ENCODE measurements at places on chromosomes 5 and 9.
A peak's percentile ranks its signal among the peaks of the same experiment; 100 is the strongest.

DNA sequence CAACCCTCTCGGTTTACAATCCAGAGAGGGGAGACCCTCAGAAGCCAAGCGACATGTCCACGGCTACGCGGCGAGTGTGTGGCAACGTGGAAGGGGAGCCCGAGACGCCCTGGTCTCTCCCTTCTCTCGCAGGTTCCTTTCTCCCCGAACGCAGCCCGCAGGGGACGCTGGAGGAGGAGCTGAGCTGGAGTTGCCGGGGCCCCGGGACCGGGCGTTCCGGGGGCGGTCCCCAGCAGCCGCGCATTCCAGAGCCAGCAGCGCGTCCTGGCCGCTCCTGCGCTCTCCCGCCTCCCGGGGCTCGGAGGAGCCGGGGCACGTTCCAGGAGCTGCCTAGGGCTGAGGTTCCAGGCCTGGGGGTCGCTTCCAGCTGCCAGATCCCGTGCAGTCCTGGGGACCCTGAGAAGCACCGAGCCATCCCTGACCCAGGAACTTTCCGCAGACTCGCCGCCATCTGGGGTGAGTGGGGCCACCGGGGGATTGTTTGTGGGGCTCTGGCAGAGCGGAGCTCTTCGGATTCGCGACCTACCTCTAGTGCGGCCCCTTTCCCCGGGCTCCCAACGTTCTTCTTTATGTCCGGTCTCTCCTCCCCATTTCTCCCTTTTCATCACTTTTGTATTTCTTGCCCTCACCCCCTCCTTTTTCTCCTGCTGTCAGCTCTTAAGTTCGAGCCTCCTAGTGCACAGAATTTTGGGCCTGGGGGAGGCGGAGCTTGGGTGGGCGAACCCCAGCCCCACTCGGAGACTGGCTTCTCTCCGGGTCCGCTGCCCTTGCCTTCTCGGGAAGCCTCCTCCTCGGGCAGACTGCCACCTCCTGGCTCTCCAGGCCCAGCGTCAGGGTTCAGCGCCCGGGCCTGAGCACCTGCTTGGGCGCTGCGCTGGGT is at the start of gene SMIM3:
Gene SMIM3, plus strand, starts transcription at position 241 of the 880 bp plus-strand sequence. CDS start 16,684 bp downstream, outside the sequence.
- peak; percentile 50 for DNase-seq

DNA sequence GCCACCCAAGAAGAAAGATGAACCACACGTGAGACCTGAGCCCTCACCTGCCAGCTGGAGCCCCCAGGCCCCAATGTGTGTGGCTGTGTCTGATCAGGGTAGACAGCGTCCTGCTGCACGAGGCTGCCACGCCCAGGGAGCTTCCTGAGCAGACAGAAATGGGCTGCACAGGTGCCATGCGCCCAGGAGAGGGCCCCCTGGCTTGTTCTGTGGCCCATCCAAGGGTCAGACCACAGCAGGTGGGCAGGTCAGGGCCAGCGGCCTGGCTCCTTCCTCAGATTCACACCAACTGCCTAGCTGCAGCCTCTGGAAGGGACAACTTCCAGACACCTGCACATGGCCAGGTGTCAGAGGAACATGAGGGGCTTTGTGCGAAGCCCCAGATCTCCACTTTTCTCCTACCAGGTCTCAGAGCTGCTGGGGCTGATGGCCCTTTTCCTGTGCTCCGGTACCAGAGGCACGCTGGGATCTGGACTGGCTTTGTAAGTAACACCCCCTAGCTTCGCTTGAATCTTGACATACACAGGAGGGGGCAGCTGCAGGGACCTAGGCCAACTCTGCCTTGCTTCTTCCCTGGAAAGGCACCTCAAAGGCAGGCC is 10.8 kb downstream of the SARDH start:
- no peak for DNase-seq

GRCh38 chr5:15234911-15235310 is 265.1 kb upstream of the FBXL7 start:
- no peak for DNase-seq

DNA sequence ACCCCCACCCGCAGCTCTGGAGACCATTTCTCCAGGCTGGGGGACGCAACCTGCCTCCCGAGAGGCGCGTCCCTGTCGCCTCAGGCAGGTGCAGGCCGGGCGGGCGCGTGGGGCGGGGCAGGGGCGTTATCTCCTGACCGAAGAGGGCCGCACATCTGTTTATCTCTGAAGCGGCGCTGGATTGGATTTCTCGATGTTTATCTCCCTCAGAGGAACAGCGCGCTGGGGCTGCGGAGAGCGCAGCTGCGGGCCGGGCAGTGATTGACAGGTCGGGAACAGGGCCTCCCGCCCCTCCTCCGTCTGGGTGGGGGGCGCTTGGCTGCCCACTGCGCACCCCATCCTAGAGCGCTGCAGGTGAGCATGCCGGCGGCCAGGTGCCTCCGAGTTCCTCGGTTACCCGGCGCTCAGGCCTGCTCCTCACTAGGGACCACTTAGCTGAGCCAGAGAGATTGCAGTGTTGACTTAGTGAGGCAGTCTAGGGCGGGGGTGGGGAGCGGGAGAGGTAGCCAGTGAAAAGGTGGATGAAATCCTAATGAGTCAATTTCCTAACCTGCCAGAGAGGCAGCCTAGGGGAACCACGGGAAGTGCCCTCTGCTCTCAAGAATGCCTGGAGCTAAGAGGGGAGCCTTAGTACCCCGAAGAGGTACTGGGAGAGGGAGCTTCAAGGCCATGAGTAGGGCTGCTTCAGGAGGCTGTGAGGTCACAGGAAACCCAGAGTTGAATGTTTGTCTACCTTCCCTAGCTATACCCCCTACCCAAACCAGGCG is 39.6 kb upstream of the TIFAB start:
- DNase-seq: no peak

DNA sequence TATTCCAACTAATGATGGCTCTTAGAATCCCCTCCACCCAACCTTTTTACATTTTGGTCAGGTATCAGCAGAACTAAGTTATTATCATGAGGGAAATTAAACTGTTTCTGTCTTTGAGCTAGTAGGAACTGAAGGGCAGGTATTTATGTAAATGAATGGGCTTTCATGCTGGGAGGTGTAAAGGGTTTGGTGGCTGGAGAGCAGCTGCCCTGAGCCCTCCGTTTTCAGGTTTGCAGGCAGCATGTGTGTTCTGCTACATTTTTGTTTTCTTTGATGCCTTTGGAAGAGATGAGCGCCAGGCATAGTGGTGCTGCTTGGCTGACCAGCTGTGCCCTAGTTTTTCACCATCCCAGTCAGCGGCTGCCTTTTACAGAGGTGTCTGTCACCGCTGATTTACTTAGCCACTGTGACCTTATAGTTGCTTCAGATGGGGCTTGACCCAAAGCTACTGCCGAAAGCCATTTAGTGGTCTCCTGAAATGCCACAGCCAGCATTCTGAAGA is 231.9 kb downstream of the MAST4 start:
- DNase-seq: peak; percentile 1

DNA sequence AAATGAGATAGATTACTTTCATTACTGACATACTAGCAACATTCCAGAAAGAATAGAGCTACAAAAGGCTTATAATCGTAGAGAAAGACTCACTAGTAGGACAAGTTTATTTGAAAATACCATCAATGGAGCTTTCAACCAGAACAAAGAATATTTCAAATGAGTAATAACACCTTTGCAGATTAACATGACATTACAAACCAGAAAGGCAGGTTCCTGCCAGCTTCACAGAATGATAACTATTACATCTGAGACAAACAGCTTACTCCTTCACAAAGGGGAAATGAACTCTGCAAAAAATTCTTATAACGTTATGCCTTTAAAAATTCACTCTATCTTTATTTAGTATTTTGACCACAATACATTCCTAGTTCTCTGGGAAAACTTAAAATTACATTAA is 103.1 kb downstream of the EPB41L4A start:
- no peak for DNase-seq

DNA sequence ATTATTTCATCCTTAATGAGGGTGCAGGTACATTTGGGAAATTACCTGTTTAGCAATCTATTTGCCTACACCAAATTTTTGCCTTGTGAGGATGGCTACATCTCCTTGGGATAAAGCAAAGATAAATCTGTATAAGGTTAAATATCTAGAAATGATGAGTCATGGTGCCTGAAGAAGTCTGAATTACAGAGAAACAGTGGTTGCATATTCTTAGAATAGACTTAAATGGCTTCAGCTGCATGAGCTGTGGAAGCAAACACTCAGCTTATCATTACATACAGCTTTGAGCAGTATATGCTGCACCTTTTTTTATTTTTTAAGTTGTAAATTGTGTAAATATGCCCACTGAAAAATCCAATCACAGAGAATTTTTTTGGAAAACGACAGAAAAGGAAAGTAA is 153.5 kb downstream of the RAPGEF6 start:
- DNase-seq: no peak

DNA sequence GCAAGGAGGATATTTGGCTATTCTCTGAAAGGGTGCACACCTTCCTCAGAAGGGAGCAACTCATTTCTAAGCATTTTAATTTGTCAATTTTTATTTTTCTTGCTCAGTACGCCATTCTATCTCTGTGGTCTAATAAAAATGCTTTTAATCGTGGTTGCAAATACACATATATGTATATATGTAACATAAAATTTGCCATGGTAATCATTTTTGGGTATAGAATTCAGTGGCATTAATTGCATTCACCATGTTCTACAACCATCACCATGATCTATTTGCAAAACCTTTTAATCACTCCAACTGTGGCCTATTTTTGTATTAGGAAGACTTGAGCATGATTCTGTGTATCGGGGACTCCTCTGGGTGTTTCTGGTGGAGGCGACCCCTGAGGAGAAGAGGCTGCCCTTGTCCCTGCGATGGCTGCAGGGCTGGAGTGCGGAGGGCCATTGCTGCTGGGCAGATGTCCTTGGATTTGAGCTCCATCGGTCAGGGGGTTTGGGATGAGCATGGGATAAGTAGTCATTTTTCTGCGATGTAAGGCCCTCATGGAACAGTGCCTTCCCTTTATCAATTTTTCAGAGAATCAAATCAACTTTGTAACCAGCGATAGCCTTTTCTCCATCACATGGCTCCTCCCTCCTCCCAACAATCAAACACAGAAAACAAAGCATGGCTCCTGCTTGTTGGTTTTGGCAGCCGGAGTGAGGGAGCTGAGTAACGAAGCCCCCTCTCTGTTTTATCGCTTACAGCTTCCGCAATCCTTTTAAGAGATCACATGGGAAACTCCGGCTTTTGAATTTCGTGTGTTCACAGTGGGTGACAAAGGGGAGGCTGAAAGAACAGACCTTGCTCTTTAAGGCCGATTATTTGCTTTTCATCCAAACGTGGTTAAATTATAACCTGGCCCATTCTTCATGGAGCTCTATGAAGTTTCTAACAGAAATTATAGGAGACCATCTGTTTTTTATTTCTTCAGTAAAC is 187.3 kb downstream of the TENT4A start:
- no peak for DNase-seq

DNA sequence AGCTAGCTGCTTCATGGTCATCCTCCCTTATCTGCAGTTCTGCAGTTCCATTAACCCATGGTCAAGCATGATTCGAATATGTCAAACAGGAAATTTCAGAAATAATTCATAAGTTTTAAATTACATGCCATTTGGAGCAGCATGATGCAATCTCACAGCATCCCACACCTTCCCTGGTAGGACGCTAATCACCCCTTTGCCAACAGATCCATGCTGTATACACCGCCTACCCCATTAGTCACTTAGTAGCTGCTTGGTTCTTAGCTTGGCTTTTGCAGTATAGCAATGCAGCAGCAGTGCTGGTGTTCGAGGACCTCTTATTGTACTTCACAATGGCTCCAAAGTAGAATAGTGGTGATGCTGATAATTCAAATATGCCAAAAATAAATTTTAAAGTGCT is 739.7 kb upstream of the CDH9 start:
- DNase-seq: no peak

DNA sequence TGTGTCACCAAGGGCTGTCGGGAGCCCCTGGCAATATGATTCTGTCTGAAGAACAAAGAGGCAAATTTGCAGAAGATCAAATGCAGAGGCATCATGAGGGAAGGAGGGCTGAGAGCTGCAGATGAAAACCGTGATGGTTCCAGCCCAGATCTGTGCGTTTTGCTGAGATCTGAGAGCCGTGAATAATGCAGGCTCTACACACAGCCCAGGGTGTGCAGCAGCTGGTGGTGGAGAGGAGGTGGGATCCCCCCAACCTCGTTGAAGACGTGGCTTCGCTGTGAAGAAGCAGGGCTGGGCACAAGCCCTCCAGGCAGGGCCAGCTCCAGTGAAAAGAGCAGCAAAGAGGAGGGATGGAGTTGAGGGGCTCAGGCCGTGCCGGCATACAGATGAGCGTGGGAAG is 75.5 kb downstream of the TSPAN17 start:
- DNase-seq: no peak

- no peak for DNase-seq
Measured at GRCh38 chr5:57976506-57976905, 483.4 kb downstream of the PLK2 start.

DNA sequence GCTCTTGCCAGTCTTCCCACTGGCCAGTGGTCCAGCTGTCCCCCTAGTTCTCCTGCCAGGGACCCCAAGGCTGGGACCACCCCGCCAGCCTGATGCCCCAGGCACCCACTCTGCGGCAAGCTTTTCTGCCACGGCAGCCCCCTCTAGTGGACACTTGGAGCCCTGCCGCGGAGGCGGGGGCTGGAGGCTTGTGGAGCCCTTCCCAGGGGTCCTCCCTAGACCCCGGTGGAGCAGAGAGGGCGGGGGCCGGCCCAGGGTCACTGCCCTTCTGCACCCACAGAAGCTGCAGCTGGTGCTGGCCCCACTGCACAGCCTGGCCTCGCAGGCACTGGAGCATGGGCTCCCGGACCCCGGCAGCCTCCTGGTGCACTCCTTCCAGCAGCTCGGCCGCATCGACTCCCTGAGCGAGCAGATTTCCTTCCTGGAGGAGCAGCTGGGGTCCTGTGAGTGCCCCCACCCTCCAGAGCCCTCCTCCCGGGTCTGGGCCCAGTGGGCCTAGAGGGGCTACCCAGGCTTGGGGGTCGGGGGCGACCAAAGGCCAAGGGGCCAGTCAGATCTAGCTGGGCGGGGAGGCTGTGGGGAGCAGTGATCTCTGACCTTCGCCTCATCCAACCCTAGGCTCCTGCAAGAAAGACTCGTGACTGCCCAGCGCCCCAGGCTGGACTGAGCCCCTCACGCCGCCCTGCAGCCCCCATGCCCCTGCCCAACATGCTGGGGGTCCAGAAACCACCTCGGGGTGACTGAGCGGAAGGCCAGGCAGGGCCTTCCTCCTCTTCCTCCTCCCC is 9.1 kb downstream of the EGFL7 start:
- DNase-seq: no peak

Data from Caki2 (cell line).